ENCODE measurements at places on chromosomes 11 and 22. TPM values are rescaled to one million over a fixed set of nuclear protein-coding genes. Genes with fewer than 3 reads are reported as not detected.
A peak's percentile ranks its signal among the peaks of the same experiment; 100 is the strongest.

Gene NEFH
- 0.43 TPM for total RNA-seq

Gene EMID1
- total RNA-seq, result 1.6 TPM

Gene GPR83
- 0.19 TPM for total RNA-seq

Gene OR4D5
- total RNA-seq, result 0.20 TPM

DNA sequence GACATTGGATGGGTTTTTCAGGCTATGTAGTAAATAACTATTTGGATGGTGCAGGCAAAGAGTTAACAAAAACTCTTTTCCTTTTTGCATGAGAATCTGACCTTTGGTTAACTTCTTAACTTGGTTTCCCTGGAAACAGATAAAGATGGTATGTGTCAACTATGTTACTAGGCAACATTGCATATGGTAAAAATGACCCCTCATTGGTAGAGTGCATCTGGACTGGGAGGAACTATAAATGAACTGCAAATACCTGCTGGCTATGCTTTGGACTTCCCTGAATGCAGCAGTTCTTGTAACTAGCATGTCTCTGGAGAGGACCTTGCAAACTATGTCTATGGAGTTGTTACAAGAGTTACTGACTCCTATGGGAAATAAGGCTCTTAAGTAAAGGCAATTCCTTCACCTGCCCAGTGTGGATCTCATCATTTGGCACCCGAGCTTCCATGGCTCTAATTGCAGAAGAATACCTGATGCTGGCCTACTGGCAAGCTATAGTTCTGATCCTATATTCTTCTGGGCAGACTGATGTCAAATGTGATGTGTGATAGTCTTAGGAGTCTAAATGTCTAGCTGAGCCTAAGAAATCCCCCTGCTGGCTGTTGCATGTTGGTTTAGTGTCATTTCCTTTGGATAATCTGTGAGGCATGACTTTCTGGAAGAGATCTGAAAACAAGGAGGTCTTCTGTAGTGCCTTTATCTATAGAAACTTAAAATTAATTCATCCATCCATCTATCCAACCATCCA is 126.7 kb upstream of the MTMR2 start:
- DNase-seq, result no peak

- peak; percentile 59 for DNase-seq
Measured at GRCh38 chr22:49962751-49963646, 2.4 kb downstream of the PIM3 start.

DNA sequence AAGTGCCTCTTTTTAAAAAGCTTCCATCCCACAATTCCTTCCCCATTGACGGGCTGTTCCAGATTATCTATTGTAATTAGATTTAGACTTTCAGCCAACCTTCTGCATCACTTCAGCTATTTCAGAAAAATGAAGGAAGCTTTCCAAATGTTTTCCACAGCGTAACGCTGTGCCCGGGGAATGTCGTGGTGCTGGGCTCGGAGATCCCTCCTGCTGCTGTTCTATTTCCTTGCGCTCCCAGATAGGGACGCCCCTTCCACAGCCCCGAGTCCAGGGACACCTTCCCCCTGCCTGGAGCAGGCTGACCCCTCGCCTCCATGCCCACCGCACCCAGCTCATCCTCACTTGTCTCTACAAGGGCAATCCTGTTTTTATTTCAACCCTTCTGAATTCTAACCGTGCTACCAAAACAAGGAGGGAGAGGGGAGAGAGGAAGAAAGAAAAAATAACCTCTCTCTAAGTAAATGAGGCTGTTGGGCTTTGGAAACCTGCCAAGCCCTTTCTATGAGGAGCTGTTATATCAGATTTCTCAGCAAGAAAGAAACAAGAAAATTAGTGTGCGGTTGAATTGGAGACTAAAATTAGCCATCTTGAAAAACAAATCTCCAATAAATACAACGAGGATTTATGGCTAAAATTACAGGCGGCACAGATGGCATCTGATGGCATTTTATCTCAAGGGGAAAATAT is 366.9 kb downstream of the BRD1 start:
- DNase-seq, result no peak

- DNase-seq, result no peak
Measured at GRCh38 chr11:122004446-122004845, 111.6 kb downstream of the BLID start.

DNA sequence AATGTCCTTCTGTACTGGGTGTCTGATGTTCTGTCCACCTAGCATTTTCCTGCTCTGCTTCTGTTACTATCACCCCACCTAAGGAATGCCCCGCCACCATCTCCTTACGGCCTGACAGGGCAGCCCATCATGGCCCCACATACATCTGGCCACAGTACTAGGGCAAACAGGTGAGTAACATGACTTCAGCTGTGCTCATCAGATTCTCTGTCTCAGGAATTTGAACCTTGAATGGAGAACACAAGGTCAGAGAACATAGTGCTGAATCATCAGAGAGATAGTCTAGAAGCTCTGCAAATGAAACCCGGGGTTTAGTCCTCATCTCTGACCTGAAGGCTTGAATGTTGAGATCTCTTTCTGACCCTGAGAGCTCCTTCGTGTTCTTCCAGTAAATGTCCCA is 32.4 kb downstream of the ZC3H12C start:
- no peak for DNase-seq

DNA sequence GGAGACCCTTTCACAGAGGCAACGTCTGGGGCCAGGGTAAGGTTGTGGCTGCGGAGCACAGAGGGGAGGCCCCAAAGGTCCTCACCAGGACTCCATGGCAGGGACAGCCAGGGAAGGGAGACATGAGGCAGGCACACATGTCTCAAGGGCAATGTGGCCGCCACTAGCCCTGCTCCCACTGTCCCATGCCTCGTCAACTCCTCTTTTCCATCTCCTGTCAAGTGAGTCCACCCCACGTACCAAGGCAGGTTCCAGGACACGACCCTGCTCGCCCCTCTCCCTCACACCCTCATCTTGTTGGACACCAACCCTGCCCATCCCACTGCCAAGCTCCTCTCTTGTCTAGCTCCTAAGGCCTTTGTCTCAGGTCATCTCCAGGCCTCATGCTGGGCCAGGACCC is 73.2 kb downstream of the RRM1 start:
- no peak for DNase-seq
